ENCODE measurements at places on chromosomes 5 and 9.

DNA sequence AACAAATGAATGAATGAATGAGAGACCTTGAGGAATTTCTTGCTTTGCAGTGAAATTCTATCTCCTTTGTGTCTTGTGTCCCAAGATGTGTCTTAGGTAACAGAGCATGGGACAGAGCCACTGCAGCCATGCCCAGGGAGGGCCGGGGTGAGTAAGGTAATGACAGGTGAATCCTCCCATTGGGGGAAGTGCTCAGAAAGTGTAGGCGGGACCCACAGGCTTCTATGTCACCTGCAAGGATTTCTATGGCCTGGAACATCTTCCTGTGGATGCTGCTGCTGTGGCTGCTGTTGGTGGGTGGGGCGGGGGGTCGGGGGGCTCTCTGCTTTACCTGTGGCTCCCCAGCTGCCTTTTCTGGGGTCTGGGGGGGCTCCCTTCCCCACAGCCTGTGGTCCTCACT is 133.6 kb upstream of the IER5L start:
- no peak for DNase-seq

DNA sequence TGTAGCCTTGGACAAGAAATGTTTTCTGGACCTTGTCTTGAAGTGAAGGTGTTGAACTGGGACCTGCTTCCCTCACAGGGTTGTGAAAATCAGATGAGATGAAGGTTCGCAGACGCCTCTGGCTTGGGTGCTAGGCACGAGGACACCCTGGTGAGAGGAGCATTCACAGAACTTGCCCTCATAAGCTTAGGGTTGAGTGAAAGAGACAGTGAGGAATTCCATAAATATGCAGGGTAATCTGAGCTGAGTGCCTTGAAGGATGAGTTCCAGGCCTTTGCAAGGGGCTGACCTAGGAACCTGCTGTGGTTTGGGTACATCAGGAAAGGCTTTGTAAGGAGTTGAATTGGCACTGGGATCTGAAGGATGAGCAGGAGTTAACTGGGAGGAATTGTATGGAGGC is 75.7 kb upstream of the SAP30L start:
- no peak for DNase-seq

DNA sequence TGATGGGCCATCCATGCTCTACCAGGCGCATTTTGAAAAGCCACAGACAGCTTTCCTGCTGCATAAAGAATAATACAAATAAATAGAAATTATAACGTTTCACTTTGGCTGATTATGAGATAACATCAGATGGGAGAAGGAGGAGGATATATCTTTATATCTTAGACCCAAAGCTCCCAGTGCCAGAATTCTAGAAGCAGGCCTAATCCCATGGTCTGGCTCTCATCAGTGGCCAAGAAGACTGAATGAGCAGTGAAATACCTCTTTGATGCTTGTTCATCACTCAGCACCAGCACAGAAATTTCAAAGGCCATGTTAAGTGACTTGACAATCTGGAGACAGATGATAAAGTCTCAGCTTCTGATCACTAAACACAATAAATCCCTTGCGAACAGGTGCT is 107.6 kb downstream of the PPP2R2B start:
- no peak for DNase-seq

GRCh38 chr5:154756868-154757813 is 2.0 kb downstream of the LARP1 start:
- DNase-seq = no peak

GRCh38 chr5:134592141-134592746 is 40.4 kb downstream of the SAR1B start:
- DNase-seq = no peak

DNA sequence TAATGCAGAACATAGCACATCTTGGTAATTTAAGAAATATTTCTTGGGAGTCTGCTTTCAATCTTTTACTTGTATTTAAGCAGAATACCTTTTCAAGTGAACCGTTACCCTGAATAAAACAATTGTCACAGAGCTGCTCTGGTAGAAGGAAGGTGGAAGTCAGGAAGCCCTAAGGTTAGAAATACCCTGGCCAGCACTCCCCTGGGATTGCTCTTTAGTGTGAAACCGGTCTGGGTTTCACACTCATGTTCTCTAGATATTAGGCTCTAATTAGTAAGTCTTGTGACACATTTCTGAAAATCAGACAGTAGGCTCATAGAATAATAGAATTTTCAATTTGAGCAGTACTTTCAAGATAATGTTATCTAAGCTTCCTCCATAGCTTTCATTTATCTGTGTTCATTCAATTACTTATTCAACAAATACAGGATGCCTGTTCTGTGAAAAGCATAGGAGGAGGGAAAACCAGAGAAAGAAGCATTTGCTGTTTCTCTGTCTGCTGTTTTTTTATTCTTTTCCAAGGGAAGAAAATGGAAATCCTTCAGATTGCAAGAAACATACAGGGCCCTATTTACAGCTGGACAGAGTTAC is 825.5 kb downstream of the TLR4 start:
- DNase-seq = no peak

GRCh38 chr9:6605202-6605601 is 40.3 kb downstream of the GLDC start:
- DNase-seq = no peak

DNA sequence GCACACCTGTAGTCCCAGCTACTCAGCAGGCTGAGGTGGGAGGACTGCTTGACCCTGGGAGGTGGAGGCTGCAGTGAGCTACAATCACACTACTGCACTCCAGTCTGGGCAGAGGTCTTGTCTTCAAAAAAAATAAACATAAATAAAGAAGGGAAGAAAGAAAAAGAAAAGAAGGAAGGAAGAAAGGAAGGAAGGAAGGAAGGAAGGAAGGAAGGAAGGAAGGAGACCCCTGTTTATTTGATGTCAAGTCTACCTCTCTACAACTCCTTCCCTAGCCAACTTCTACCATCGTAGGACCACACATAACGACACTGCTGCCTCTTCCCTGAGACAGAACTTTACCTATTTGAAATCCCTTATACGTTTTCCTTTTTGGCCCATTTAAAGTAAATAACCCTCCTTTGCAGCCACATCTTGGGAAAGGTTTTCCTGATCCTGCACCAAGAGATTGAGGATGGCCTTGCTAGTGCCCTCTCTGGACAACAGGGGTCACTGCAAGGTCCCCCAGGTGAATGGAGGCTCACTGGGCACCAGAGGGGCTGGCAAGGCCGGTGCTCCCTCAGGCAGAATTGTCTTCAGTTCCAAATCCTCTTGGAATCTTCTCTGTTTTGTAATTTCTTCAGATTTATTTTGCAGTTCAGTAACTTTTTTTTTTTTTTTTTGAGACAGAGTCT is 10.5 kb downstream of the RPS14 start:
- DNase-seq = no peak

- DNase-seq = no peak
Observed at GRCh38 chr5:152560512-152561137, 155.5 kb upstream of the NMUR2 start.

- DNase-seq = no peak
Observed at GRCh38 chr9:114574438-114574837, 13.1 kb upstream of the ATP6V1G1 start.

- no peak for DNase-seq
Observed at GRCh38 chr5:158421319-158421718, 562.4 kb upstream of the CLINT1 start.

GRCh38 chr9:93100276-93100636 is 4.2 kb downstream of the CARD19 start:
- no peak for DNase-seq

DNA sequence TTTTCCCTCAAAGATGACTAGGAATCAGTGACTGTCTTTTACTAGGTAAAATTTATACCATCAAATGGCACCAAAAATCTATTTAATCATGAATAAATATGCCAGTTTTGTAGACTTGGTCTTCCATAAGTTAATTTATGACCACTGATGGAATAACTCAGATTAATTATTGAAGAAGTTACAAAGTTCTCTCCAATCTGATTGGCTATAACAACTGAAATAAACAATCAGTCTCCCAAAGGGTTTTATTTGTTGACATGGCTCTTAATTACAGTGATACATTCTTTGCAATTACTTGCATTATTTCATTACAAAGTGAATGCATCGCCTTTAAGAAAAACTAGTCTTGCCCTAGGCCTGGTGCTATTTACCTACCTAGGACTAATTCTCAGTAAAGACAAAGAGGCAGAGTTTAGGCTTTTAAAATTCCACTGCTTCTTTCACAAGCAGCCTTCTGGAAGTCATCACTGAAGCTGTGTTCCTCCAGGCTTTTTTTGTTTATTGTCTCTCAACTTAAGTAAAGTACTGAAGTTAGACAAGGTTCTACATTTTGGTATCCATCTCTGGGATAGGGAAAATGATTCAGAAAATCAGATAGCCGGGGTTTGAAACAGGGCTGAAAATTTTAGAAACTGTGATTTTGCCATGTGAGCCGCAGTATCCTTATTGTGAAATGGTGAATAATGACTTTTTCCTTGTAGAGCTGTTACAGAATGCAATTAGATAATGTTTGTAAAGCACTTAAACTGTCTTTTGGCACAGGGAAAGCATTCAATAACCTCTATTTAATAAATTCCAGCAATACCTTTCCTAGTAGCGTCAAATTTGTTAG is 2.5 kb downstream of the STOM start:
- no peak for DNase-seq

- DNase-seq = no peak
Observed at GRCh38 chr9:95087659-95088242, 229.8 kb downstream of the FANCC start.

- no peak for DNase-seq
Observed at GRCh38 chr5:118844351-118844750, 144.0 kb downstream of the DTWD2 start.

DNA sequence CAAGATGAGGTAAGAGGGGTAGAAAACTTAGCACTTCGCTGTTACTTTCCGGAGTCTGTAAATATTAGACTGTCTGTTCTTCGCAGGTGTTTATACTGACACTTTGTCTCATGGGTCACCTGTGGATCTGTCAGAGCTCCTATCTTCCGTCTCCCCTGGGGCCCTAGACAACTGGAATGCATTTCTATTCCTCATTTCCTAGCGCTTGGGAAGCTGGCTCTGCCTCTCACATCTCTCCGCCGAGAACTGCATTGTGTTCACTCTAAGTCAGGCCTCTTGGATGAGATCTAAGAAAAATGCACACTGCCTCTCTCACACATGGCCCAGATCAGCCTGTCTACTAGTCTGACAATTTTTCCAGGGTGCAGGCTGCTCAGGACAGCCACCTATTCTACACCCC is 39.5 kb downstream of the PCA3 start:
- DNase-seq = no peak

- DNase-seq = no peak
Observed at GRCh38 chr9:75087289-75087823, 599 bp downstream of the NMRK1 start.

- DNase-seq = no peak
Observed at GRCh38 chr5:100667161-100667630, 132.0 kb downstream of the FAM174A start.

GRCh38 chr9:123326662-123327093 is 29.3 kb upstream of the CRB2 start:
- DNase-seq = no peak

DNA sequence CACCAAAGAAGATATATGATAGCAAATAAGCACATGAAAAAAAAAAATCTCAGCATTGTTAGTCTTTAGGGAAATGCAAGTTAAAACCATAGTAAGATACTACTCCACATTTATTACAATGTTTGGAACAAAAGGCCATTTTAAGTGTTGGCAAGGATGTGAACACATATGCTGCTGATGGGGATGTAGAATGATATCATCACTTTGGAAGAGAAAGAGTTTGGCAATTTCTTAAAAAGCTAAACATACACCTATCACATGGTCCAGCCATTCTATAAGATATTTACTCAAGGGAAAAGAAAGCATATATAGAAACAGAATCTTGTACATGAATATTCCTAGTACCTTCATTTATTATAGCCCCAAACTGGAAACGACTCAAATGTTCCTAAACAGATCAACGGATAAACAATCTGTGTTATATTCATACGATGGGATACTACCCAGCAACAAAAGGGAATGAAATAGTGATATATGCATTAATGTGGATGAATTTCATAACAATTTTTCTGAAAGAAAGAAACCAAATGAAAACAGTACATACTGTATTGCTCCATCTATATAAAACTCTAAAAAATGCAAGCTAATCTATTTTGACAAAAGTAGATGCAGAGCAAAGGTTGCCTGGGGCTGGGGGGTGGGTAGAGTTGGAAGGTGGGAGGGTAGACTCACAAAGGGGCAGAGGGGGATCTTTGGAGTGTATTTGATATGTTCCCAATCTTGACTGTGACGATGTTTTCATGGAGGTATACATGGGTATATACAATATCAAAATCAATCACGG is 45.7 kb upstream of the SMAD5 start:
- DNase-seq = no peak

- no peak for DNase-seq
Observed at GRCh38 chr5:956941-957747, 51.5 kb upstream of the NKD2 start.

- DNase-seq = no peak
Observed at GRCh38 chr9:111952559-111952958, 55.9 kb downstream of the UGCG start.

DNA sequence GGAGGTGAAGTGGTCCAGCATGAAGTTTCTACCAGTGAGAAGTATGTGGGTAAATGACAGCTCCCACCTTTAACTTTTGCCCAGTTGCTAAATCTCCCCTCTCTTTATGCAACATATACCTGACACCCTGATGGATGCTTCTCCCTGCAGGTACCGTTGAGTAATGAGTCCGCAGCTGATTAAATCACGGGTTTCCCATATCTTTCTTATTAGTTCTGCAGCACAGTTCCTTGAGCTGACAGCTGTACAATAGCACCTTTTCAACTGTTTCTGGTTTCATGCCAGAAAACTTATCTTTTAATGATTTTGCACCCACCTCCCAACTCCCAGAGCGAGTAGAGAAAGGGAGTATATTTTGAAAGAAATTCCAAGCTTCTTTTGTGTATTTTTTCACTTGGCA is 161.0 kb upstream of the TUT7 start:
- DNase-seq = no peak

DNA sequence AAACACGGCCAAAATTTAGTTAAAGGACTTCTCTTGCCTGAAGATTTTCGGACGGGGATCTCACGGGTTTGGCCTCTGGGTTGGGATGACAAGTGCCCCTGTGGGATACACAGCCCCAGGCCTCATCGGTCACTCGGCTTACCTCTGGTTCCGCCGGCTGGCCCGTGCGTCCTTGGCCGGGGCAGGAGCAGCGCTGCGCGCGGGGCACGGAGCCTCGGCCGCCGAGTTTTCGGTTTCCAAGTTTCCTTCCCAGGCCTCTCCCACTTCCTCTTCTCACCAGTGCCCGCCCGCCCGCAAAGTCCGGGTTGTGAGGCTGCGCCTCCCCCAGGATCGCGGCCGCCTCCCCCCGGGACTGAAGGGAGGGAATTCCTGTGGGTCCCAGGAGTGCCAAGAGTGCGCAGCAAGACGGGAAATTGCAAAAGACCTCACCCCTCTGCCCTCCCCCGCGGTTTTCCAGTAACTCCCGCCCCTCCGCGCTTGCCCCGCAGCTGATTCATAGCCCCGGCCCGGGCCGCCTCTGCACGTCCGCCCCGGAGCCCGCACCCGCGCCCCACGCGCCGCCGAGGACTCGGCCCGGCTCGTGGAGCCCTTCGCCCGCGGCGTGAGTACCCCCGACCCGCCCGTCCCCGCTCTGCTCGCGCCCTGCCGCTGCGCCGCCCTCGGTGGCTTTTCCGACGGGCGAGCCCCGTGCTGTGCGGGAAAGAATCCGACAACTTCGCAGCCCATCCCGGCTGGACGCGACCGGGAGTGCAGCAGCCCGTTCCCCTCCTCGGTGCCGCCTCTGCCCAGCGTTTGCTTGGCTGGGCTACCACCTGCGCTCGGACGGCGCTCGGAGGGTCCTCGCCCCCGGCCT is at the start of gene OSMR:
OSMR (plus strand) TSS at position 487 of the 853 bp plus-strand sequence. CDS start 23,033 bp downstream, outside the sequence.
- DNase-seq = peak; percentile 98

GRCh38 chr5:57494104-57495098 is 11.8 kb upstream of the ACTBL2 start:
- no peak for DNase-seq

- DNase-seq = no peak
Observed at GRCh38 chr5:78763659-78764189, 115.2 kb upstream of the LHFPL2 start.
